Activated naive CD4-positive, alpha-beta T cell treated with anti-CD3 and anti-CD28 coated beads, Interleukin-2, amount 50 U/mL, for 16 hours (primary cell): ENCODE measurements at places on chromosomes 3 and 15.

GRCh38 chr3:94459167-94459566, 396.3 kb downstream of the NSUN3 start:
- no peak for DNase-seq

GRCh38 chr3:180631317-180631716, 29.4 kb downstream of the TTC14 start:
- DNase-seq: no peak

DNA sequence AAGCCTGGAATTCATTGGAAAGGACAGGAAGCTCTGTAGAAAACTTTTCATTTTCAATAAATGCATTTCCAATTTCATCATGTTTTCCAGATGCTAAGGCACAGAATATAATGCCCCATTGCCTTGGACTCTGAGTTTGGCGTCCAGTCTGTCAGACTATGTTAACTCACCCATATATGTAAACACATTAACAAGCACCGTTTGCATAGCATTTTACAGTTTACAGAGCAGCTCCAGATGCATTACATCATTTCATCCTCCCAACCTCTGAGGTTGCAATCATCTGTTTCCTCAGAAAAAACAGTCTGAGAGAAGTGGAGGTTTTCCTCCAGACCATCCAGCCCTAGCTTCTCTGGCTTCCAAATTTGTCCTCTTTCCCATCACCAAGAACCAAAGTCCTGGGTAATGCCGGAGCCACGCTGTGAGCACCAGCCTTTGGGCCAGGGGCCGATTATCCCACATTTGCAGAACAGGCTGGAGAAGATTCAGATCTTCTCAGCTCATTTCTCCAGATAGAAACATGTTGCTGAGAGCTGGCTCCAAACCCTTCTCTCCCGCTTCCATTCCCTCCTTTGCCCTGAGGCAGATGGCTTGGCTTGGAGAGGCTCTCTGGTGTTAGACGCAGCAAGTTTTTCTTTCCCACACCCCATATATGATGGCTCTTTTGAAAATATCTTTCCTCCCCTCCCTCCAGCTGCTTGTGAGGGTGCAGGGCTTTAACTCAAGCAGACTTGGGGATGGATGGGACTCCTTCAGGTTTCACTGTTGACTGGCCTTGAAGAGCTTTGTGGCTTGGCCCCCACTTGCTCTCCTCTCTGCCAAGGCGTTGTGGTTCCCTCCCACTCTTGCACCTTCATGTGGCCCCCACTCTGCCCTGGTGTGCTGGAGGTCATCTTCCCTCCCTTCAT, 26.0 kb downstream of the CYP19A1 start:
- DNase-seq: no peak

DNA sequence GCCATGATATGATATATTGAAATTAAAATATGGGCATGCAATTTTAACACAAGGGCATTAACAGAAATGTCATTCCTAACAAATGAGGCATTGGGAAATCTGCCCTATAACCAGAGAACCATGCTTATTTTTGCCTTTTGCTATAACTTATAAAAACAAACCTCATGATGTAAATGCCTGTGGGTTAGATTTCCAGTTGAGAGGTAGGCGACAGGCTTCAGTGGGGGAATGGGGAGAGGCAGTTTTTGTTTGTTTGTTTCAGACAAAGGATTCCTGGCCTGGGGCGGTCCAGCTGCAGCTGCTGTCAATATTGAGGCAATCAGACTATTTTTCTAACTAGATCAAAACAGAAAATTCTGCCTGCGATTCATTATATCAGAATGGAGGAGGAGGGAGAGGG, 490.4 kb upstream of the CFAP20DC start:
- no peak for DNase-seq

DNA sequence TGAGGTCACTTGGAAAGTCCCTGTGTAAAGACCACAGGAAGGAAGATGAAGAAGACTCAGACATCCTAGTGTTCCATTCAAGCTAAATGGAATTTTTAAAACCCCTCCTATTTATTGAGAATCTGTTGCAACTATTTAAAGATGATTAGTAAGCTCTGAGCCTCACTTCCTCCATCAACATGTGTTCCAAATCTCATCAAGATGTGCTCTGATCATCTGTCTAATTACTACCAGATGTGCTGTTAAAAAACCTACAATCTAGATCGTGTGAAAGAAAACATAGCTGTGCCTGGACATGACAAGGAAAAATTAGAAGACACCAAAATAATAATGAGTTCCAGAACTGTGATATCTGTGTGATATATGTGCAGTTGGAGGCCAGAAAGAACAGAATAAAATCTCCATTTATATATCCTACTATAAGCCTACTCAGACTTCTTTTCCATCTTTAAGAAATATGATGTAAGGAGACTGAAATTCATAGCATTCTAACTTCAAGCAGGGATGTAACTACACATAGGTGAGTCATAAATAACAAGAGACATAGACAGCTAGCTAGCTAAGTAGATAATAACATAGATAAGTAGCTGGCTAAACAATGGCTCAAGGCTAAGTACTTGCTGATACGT, 7.8 kb downstream of the XPC start:
- DNase-seq: no peak

DNA sequence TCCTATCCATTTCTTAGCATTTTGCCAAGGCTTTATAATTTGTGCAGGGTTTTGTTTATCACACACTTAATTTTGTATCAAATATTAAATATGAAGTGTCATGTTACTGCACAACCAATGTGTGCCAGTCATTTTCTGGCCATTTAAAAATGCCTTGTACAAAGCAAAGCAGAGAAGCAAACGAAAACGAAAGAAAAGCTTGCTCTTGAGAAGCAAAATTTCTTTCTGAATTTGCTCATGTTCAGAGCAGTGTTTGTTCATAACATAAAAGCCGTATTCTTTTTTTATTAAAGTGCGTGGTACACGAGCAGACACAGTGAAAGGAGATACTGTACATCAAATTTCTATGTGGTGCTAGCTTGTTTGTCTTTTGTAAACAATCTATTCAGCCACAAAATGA, 792.6 kb downstream of the NAALADL2 start:
- DNase-seq: no peak

DNA sequence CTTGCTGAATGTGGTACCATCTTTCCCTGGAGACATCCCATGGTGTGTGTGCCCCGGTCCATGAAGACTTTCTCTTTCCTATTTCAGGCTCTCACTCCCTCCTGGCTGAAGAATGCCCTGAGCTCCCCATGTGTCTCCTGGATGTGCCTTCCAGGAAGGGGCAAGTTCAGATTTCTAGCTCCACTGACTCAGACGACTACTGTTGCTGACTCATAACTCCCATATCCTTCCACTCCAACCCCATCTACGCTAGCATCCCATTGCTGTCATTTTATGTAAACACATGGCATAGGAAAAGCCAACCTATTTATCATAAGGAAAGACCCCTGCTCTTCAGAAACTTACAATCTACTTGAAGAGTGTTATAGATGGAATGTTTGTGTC, 95.0 kb downstream of the ADCY5 start:
- no peak for DNase-seq

- DNase-seq: peak; percentile 30
These were observed 10.6 kb upstream of the LEO1 start for GRCh38 chr15:51982013-51982769.

GRCh38 chr3:63070476-63070810, 195.2 kb upstream of the CADPS start:
- DNase-seq: no peak

DNA sequence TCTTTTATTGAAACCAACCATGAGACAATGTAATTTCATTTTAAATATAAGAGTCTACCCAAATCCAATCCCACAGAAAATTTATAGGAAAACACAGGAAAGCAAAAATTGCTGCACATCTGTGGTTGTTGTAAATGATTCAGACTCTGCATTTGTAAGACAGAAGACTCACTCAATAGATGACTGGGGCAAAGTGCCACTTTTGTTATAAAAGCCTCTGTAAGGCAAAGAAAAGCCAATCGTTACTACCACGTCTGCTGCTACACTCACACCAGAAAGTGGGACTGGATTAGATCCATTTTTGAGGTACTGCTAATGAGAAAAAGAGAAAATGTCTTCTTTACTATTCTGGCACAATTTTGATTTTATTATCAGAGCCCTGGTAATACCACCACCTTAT, 74.9 kb downstream of the SEMA6D start:
- DNase-seq: no peak

- DNase-seq: no peak
These were observed at the start of gene WDR49 for GRCh38 chr3:167653760-167654159. WDR49 (minus strand) TSS chr3:167653942; CDS start chr3:167653425, 517 bp downstream.

DNA sequence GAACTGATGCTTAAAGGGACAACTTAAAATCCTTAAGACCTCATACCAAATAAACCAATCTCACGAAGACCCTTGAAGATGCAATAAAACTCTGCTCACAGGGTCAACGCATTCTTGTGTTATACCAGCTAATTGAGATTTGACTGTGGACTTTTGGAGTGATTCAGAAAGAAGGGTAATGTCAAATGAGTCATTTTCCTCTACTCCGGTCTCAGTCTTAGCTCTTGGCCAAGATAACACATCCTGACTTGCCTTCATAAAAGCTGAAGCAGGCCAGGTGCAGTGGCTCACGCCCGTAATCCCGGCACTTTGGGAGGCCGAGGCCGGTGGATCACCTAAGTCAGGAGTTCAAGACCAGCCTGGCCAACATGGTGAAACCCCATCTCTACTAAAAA, 3.8 kb downstream of the PKM start:
- DNase-seq: peak; percentile 54

GRCh38 chr3:195905970-195906864, 2.1 kb downstream of the TNK2 start:
- DNase-seq: no peak

DNA sequence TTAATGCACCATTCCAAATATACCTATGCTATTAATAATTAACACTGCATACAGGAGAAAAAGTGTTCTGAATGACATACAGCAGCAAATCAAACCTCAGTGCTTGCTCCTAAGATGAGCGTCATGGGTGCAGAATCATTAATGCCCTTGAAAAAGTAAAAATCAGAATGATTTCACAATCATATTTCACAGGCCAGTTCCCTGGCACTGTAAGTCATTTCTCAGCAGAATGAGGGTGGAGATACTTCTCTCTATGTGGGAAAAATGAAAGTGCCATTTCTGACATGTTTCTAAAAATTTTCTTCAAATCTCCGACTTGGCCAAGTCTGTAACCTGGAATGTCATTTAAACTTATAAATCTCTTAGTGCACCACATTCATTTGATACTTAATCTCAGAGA, 549.8 kb upstream of the AGTR1 start:
- DNase-seq: no peak

- no peak for DNase-seq
These were observed 8.9 kb downstream of the DNAJC19 start for GRCh38 chr3:180980611-180981010.

- DNase-seq: no peak
These were observed 12.1 kb downstream of the TBC1D2B start for GRCh38 chr15:78065284-78065872.
